ENCODE measurements at places on chromosomes 12 and 14. TPM values are rescaled to one million over a fixed set of nuclear protein-coding genes. Genes with fewer than 3 reads are reported as not detected.

The LAG3 gene
- 11.8 TPM for total RNA-seq

The CPNE6 gene
- total RNA-seq = not detected

The RND1 gene
- total RNA-seq = 1.6 TPM

The TCL1B gene
- total RNA-seq = not detected

The SSPN gene
- not detected for total RNA-seq

The FAR2 gene
- 12.8 TPM for total RNA-seq

The SPIC gene
- not detected for total RNA-seq

The C1QL4 gene
- not detected for total RNA-seq

The YY1 gene
- 101 TPM for total RNA-seq

The SDSL gene
- 0.57 TPM for total RNA-seq

The VWF gene
- 0.02 TPM for total RNA-seq

The CLEC1A gene
- not detected for total RNA-seq

The DNAJC22 gene
- 0.11 TPM for total RNA-seq

The PSME1 gene
- 520 TPM for total RNA-seq

The MMP17 gene
- not detected for total RNA-seq

The GPD1 gene
- total RNA-seq = 0.41 TPM

The STYK1 gene
- 0.32 TPM for total RNA-seq

The NACA gene
- 898 TPM for total RNA-seq

The BAZ1A gene
- total RNA-seq = 55.6 TPM

The GARIN6 gene
- total RNA-seq = not detected

The LRRC10 gene
- total RNA-seq = not detected

The KRT79 gene
- total RNA-seq = not detected

The FOXA1 gene
- not detected for total RNA-seq

The KRT80 gene
- total RNA-seq = not detected

The PARP2 gene
- total RNA-seq = 28.5 TPM

The GLRX5 gene
- 37.3 TPM for total RNA-seq
